Left cardiac atrium (tissue), 4 donors: ENCODE measurements at places on chromosomes 7 and 10. TPM values are rescaled to one million over a fixed set of nuclear protein-coding genes. Genes with fewer than 3 reads are reported as not detected.

DNA sequence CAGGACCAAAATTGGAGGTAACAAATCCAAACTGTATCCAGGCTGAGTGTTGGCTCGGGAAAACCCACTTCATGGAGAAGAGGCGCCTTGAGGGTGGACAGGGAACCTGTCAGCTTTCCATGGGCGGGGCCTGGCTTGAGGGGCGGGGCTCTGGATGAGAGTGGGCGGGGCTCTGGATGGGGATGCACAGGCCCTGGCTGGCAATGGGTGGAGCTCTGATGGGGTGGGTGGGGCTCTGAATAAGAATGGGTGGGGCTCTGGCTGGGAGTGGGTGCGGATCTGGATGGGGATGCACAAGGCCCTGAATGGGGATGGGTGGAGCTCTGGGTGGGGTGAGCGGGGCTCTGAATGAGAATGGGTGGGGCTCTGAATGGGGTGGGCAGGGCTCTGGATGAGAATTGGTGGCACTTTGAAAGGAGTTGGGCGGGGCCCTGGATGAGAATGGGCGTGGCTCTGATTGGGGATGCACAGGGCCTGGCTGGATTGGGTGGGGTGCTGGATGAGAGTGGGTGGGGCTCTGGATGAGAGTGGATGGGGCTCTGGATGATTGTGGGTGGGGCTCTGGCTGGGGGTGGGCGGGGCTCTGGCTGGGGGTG is 96.6 kb upstream of the NPTX2 start:
- no peak for DNase-seq

ALOX5 gene
- 11.9 TPM for total RNA-seq

ZPBP gene
- total RNA-seq = not detected

DNA sequence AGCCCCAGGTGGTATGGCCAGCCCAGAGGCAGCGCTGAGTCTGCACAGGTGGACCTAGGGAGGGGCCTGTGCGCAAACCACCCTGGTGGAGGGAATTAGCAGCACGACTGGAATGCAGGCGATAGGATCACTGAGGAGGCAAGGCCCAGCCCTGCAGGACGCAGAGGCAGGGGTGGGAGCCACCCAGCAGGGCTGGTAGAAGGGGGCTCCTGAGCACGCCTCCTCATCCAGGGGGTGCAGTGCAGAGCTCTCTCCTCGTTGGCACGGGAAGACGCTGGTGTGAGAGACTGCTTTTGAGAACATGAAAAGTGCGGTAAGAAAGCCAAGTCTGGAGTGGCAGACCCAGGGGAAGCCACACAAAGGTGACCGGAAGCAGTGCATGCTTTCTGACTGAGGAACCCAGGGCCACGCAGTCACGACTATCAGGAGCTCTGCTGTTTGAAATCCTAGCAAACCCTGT is 6.0 kb downstream of the FXYD4 start:
- DNase-seq = no peak

MRPL43 gene
- 47.3 TPM for total RNA-seq
